ENCODE measurements at places on chromosomes 7 and 10. TPM values are rescaled to one million over a fixed set of nuclear protein-coding genes. Genes with fewer than 3 reads are reported as not detected.

Gene NEURL1
- total RNA-seq: under 0.01 TPM

Gene ARHGEF35
- total RNA-seq: 2.8 TPM

Gene PTPRZ1
- total RNA-seq: 1.0 TPM

Gene ZFYVE27
- 20.9 TPM for total RNA-seq

Measured in smooth muscle cell of trachea (primary cell).